ENCODE measurements at places on chromosomes 7 and 10.

DNA sequence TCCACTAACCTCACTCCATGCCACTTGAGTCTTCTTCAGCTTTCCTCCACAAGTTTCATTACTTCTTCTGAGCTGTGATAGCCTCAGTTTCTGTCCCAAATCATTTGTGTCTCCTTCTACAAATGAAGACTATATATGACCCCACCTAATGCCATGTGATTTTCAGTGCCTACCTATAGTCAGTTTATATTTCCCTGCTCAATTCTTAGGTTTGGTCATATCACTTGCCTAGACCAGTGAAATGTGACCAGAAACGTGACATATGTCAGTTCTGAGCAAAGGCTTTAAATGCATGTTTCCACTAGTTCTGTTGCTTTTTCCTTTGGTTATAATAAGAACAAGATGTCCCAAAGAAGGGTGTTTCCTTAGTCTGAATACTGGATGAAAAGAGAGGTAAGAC is 24.6 kb upstream of the REEP3 start:
- no peak for DNase-seq

DNA sequence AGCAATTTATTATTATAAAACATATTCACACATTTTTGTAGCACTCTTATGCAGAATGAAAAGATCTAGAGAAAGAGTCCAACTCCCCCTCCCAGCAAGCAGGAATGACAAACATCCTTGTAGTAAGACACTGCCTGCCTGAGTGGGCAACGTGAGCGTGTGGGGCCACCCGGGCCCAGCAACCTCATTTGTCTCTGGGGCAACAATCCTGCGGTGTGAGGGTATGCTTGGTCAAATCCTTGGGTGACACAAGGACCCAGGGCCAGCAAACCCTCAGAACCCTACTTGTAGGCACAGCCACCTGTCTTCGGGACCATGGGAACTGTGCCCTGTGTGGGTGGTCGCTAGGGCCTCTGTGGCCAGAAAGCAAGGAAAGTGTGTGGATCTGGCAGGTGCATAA is 10.7 kb downstream of the RHEB start:
- no peak for DNase-seq

- no peak for DNase-seq
These were observed 80.9 kb upstream of the APBB1IP start for GRCh38 chr10:26357203-26357602.

- peak; percentile 23 for DNase-seq
These were observed 169.1 kb upstream of the TNS3 start for GRCh38 chr7:47751043-47751442.

DNA sequence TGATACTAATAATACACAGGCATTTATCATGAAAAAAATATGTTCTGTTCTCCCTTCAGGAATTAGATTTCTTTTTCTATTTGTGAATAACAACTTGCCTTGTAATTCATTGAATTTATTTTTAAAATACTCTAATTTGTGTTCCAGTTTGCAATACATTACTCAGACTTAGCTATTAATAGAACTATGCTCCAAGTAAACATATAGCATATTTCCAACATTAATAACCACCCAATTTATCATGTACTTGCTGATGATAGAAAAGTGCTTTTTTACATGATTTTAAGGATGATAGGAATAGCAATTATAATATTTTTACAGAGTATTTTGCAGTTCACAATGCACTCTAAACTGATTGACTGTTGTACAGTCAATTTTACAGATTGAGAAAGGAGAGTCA is 338.8 kb upstream of the SEMA3D start:
- no peak for DNase-seq

GRCh38 chr7:154910977-154911376 is 91.9 kb downstream of the PAXIP1 start:
- DNase-seq = no peak

DNA sequence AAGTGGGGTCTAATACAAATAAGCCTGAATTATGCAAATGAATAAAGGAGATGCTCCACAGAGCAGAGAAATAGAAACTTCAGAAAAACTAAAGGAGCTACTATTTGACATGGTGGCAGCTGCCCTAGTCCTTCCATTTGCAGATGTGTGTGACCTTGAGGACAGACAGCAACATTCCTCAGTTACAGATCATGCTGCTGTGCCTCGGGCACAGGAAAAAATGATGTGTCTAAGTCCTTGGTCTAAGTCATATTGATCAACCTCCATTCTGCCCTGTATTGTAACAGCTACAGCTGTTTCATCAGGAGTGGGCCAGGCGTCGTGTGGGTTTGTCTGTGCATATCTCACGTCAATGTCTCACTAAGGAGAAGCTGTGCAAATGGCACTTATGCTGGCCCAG is 710.4 kb downstream of the TNS3 start:
- no peak for DNase-seq

- DNase-seq = no peak
These were observed 16.3 kb downstream of the MINDY4 start for GRCh38 chr7:30787486-30787885.

- DNase-seq = no peak
These were observed 41.4 kb downstream of the PWWP2B start for GRCh38 chr10:132438091-132439024.

DNA sequence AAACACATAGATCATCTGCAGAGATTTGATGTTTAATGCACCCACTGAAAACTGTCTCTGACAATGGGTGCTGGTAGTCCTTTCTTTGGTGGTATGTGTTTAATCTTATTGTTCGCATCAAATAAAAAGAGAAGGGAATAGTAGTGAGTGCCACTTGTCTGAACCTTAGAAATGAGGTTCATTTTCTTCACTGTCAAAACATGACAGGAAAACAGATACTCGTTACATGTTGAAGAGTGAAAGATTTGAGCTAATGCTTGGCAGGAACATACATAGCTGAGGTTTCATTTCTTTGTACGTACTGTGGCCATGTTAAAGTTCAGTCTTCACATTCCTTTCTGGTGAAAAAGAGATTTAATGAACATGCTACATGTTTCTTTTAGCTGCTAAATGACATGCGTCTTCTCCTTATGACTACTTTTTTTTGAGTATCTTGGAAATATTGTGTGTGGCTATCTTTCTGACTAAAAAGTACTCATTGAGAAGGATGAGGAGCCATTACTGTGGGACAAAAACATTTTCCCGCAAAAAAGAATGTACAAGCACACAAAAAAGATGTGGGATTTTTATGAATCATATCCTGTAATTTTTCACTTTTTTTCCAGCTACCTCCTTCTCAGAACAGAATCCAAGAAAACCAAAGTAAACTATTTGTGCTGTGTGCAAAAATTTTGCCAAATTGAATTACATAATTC is 108.0 kb downstream of the TWIST1 start:
- no peak for DNase-seq

DNA sequence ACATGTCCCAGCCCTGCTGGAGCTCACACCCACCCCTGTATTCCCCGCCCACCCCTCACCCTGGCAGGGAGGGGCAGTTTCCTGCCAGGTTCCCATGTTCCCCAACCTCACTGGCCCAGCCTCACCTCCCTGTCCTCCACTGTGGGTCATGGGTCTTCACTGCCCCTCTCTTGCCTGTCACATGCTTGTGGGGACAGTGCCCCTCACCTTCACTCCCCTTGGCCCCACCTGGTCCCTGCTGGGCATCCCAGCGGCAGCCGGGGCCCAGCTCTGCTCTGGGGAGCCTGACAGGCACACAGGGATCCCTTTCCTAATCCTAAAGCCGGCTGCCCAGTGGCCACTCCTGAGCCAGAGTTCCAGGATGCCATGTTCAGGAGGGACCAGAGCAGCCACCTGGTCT is 21.4 kb upstream of the ZNF862 start:
- DNase-seq = no peak

GRCh38 chr7:109213081-109213480 is 643.4 kb downstream of the DNAJB9 start:
- DNase-seq = no peak

DNA sequence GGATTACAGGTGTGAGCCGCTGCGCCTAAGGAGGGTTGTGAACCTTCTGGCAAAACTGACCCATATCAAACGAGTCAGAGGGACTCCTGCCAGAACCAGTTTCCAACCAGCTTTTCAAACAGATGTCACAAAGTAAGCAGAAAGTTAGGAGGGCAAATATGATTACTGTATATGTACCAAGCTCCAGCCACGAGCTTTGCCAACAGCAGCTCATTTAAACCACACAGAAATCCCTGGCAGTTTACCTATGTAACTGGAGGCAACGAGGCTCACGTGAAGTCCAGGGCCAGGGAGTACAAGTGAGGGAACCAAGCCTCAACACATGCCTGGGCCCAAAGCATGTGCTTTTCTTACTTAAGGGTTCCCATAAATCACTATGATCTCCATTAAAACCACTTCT is 12.5 kb upstream of the DAGLB start:
- DNase-seq = no peak

DNA sequence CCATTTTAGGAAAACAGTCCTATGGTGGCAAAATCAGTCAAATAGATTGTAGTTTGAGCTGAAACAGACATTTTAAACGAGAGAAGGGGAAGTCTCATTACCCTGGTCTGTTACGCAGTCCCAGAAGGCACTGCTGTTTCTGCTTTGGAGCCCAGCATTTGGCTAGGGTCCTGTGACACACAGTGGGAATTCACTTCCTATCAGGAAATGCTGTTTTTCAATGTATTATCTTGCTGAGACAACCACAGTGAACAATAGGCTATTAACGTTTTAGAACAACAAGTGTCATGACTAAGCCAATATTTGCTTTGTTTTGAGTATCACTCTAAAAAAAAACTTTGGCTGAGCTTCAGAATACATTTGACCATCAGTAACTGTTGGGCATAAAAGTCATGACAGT is 74.1 kb downstream of the ADD3 start:
- DNase-seq = no peak

- DNase-seq = no peak
These were observed 486.8 kb downstream of the SUGCT start for GRCh38 chr7:40621592-40621998.

DNA sequence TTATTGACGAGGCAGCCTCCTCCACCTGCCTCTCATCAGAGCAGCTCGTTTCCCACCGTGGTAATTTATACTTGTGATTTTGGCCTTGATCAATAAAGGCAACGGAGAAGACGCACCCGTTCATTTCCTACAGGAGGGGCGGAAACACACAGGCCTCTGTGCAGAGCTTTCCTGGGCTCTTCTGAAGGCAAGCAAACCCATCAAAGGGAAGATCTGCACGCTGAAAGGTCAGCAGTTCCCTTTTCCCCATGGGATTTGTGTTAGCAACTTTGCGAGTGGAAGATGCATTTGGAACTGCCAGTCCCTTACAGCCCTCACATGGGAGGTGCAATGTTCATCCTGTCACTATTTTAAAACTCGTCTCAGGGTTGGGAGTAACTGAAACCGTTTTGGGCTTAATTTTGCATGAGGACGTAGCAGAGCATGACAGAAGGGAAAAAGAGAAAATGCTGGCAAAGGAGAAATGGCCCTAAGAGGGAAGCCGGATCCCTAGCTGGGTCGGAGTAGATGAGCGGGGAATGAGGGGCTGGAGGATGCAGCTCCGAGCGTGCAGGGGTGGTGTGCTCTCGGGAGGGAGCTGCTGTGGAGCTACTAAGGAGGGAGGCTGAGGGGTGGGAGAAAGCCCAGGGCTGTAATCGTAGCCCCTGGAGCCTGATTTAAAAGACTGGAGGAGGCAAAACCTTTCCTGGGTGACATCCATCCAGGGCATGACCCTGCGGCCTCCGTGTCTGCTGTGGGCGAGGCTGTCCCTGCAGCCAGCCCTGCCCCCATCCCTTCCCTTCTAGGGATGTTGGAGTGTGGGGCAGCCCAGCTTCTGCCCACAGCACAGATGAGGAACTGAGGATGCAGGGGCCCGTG is 111.1 kb upstream of the FAM20C start:
- no peak for DNase-seq

- DNase-seq = no peak
These were observed 11.6 kb upstream of the ORAI2 start for GRCh38 chr7:102421706-102422240.

DNA sequence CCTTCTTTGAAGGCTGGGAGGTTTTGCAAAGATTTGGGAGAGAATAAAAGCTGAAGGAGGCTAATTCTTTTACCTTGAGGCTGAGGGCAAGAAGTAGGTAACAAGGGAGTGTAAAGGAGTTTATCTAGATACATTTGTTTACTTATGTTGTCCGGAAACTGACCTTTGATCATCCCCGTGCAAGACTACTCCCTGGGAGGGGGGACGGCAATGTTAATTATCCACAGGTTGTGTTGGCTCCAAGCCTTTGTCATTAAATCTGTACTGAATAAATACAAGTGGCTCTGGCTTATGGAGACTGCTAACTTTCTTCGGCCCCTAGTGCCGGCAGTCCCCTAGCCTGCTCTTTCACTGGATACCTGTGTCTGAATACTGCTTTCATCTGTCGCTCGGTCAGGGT is 1250.6 kb upstream of the LRRTM3 start:
- no peak for DNase-seq

GRCh38 chr7:115775981-115776380 is 254.6 kb downstream of the TFEC start:
- DNase-seq = no peak

DNA sequence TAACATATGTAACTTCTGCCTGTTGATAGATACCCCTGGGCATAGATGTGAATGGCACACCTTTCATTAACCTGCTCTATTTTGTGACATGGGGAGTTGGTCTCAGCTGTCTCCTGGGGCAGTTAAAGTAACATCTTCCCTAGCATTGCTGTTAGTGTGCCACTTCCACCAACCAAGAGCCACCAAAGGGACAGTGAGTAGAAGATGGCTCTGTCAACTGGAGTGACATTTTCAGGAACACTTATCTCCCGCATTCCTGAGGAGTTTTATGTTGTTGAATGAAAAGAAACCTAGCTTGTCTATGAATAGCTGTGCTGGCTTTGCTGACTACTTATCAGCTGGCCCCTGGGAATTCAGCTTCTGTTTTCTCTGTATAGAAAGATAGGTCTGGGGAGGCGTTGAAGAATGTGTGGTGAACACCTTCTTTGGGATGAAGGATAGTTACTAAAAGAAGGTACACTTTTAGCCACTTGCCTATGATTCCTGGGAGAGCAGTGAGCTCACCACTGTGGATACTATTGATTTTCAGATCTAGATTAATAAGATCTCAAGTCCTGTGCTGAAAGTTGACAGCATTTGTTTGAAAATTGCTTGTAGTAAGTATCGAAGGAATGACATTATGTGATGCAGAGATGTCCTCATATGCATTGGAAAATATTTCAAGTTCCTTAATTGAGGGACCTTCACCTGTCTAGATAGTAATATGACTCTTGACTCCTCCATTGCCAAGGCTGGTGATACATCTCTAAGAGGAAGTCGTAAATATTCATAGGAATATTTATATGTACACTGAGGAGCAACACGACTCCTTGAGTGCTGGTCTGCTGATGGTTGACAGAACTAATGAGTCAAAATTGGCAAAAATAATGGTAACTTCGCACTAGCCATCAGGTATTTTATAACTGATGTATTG is 7.6 kb downstream of the STARD3NL start:
- no peak for DNase-seq
